ENCODE measurements at places on chromosomes 1 and 21.

DNA sequence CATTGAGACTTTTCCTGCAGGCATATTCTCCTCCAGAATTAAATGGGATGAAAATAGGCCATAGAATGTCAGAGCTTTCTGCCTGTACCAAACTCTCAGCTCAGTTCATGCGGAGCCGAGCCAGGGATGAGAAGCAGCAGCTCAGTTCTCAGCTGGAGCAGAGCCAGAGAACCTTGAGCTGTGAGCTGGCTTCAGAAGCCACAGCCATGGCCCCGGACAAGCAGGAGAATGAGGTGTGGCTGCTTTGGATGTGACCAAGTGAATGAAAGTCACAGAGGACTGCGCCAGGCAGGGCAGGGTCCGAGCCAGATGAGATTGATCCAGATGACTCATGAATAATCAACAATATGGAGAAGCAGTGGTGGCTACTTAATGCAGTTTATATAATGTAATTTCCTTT, 633.8 kb downstream of the NCAM2 start:
- DNase-seq: no peak

GRCh38 chr1:15540186-15540585, 13.5 kb downstream of the DNAJC16 start:
- DNase-seq: no peak

DNA sequence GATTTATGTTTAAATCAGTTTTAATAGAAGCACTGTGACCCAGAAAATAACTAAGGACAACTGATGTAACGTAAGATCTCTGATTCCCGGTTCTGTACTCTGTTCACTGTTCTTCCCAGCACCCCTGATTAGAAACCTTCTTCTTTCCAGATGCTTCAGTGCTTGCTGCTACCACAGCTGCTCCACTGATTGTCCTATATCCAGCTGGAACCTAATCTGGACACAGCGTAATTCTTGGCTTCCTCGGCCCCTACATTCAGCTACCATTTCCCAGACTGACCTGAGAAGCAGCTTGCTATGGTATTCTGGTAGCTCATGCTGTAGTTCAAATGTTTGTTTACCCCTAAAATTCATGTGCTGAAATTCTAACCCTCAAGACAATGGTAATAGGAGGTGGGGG, 302.7 kb downstream of the GRIK1 start:
- DNase-seq: no peak

DNA sequence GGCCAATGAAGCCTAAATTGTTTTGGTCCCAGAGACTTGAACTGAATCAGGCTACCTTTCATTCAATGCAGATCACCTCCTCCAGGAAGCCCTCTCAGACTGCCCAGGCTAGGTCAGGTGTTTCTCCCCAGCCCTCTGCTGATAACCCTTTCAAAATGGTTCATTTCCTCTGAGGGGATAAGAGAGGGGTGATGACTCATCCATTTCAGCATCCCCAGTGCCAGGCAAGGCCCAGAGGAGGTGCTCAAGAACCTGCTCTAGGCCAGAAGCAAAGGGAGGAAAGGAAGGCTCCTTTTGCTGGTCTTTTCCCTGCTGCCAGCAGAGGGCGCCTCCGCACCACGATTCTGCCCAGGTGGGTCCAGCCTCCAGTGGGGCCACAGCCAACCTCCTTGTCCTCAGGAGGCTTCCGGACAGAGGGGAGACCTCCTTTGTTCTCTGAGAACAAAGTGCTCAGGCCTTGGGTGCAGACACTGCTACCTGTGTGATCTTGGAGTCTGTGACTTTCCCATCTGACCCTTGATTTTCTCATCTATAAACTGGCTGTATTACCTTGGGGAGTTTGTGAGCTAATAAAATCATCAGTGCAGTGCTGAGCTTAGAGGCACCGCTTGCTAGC, 45.3 kb upstream of the ARHGEF10L start:
- DNase-seq: no peak

- no peak for DNase-seq
Measured at GRCh38 chr1:199157494-199157893, 518.7 kb downstream of the PTPRC start.

GRCh38 chr21:28487455-28488070, 505.1 kb downstream of the LTN1 start:
- DNase-seq: no peak

GRCh38 chr1:152479792-152480595, 30.6 kb upstream of the LCE5A start:
- DNase-seq: no peak

GRCh38 chr21:22297575-22297974, 1299.4 kb downstream of the NCAM2 start:
- DNase-seq: no peak

GRCh38 chr1:211783897-211784296, 46.7 kb downstream of the LPGAT1 start:
- no peak for DNase-seq

DNA sequence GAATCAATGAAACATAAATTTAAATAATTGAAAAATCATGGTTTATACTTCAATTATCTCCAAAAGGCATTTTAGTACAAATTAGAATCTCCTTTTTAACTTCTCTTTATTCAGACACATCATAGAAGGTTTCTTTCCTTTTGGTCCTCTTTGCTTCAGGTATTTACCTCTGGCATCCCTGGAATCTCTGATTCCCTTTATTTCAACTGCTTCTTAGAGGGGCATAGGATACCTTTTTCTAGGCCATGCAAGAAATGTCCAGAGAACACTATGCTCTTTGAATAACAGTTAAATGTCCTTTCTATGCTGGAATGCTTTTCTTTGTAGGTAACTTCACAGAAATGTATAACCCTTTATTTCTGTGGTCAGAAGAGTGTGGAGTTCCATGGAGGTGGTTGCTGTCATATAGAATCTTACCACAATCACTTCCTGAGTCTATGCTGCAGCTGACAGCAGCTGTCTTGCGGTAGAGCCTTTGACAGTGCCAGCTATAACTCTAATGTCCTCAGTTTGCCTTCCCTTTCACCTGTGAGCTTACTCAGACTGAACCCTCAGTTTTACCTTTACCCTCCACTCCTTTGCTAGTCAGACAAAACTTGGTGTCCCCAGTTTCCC, 8.6 kb downstream of the LAMC2 start:
- no peak for DNase-seq

- no peak for DNase-seq
Measured at GRCh38 chr1:25503551-25504426, 39.6 kb upstream of the LDLRAP1 start.

DNA sequence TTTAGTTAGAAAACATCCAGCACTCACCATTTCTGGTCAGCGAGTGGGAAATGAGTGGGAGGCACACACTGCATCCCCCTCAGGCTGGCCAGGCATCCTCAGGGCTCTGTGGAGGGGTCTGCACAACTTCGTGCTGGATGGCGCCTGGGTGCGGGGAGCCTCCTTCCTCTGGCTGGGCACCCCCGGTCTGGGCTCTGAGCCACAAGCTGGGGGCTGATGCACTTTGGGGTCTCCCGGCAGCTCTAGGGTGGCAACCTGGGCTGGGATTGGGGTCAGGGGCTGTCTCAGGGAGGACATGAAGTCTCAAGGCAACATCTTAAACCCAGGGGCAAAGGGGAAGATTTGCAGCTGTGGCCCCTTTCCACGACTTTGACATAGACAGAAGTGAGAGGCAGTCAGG, 23.5 kb downstream of the PRDM16 start:
- DNase-seq: no peak

- DNase-seq: no peak
Measured at GRCh38 chr1:173870252-173871075, 2.3 kb downstream of the ZBTB37 start.

- DNase-seq: no peak
Measured at GRCh38 chr1:5720936-5721335, 271.3 kb downstream of the NPHP4 start.

DNA sequence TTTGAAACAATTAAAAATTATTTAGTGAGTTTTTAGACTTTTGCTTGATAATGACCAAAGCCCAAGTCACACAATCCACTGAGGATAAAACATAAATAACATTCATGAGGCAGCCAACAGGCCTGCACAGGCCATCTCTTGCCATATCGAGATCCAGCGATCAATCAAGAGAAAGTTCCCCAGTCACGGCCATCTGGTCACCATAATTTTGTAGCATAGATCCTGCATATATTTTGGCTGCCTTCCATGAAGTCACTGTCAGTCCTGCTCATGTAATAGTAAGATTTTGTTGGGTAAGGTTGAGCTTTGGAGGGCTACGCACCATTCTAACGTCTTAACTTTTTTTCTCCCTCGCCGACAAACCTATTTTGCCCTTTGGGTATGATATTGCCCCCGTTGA, 17.5 kb downstream of the KPNA6 start:
- no peak for DNase-seq

DNA sequence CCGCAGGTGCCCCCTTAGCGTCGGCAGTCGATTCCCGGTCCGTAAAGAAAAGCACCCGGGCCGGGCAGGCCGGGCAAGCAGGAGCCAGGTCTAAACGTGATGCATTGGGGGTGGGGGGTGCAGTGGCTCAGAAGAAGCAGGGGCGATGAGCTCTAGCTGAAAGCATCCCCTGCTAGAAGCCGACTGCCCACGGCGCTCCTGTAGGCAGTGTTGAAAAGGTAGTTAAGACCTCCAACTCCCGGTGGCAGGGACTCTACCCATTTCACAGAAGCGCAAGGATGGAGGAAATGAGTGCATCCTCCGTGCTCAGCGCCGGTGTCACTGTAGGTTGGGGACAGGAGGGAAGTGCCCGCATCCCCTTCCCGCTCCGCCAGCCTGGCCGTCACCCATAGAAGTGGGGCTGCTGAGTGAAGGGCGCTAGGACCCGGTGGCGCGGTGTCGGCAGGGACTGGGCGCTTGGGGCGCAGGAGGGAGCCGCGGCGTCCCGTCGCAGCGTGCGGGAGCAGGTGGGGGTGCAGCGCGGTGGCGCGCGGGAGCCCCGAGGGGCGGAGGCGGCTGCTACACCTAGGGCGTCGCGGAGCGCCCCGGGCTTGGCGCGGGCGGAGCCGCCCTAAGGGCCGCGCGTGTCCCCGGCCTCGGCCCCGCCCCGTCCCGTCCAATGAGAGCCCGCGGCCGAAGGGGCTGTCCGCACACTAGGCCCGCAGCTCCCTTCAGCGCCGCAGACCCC, at the start of gene WNT2B:
Gene WNT2B (plus strand): TSS at position 688 of the 727 bp plus-strand sequence. CDS start 298 bp downstream, outside the sequence.
- no peak for DNase-seq

GRCh38 chr1:212110617-212111016, 75.1 kb downstream of the DTL start:
- no peak for DNase-seq

Data from chondrocyte (in vitro differentiated cells).